Activated CD4-positive, alpha-beta memory T cell treated with anti-CD3 and anti-CD28 coated beads for 36 hours (primary cell): ENCODE measurements at places on chromosomes 7 and 10. TPM values are rescaled to one million over a fixed set of nuclear protein-coding genes. Genes with fewer than 3 reads are reported as not detected.

Gene WDR86
- 0.17 TPM for total RNA-seq

Gene ELN
- not detected for total RNA-seq

GRCh38 chr7:55440040-55440690 lies 75.0 kb downstream of the LANCL2 start:
- peaks cover 30% of the 10 kb centered on the region for H3K4me1 ChIP-seq
- no peaks in the 10 kb centered on the region for H3K36me3 ChIP-seq
- DNase-seq, result no peak
- H3K27me3 ChIP-seq, result no peaks in the 10 kb centered on the region

DNA sequence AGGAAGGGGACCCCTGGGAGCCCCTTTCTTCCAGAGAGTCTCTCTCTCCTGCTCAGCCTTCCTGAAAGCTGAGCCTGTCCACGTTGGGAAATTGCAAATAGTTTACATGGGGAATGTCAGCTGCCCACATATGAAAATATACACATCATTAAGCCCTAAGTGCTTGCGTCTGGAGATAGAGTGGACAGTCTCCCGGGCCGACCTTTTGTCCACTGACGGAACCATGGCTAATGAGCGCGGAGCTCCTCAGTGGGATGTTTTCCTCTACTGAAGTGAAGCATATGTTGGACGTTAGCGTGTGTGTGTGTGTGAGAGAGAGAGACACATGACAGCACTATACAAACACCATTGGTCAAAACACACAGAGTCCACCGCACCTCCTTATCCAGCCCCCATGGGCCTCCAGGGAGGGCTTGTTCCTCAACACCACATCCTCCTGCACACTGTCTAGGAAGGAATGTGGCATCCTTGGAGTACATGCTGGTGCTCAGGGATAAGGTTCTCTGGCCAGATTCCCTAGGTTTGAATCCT lies 128.4 kb downstream of the RGS10 start:
- no peaks in the 10 kb centered on the region for H3K27me3 ChIP-seq
- H3K27ac ChIP-seq, result no peak overlapping the region
- H3K4me3 ChIP-seq, result no peak overlapping the region
- H3K36me3 ChIP-seq, result no peaks in the 10 kb centered on the region
- no peaks in the 10 kb centered on the region for H3K4me1 ChIP-seq
- no peak for DNase-seq

DNA sequence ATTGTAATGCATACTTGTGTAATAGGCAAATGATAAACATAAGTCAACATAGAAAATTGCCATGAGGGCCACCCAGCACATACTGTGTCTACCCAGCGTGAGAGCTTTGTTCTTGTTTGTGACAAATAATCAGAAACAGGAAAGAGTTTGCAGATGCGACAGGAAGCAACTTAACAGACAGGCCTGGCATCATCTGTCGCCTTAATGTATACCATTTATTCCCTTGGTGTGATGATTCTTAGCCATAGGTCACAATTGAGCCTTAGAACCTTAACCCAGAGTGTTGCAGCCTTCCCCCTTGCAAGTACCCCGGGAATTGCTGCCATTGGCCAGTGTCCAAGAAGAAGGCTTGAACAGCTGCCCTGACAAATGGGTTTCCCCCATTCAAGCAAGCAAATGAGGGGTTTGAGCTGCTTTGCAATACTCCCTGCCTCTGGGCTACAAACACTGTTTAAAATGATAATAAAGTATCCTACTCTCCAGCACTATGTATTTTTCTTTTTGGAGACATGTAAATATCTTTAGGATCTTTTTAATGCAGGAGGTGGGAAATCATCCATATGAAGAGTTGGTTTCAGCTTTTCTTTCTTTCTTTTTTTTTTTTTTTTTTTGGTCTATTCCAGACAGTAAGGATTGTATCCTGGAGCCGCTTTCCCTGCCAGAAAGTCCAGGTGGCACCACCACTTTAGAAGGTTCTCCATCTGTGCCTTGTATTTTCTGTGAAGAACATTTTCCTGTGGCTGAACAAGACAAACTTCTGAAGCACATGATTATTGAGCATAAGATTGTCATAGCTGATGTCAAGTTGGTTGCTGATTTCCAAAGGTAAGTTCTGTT lies 80.0 kb downstream of the ZNF277 start:
- no peak for DNase-seq
- peaks cover 9% of the 10 kb centered on the region for H3K36me3 ChIP-seq
- H3K27me3 ChIP-seq, result no peaks in the 10 kb centered on the region
- no peak overlapping the region for H3K4me3 ChIP-seq
- H3K27ac ChIP-seq, result no peak overlapping the region

GRCh38 chr7:110090110-110090820 lies 1000.7 kb upstream of the LRRN3 start:
- H3K36me3 ChIP-seq, result no peaks in the 10 kb centered on the region
- H3K27ac ChIP-seq, result no peak overlapping the region
- no peak for DNase-seq
- no peaks in the 10 kb centered on the region for H3K27me3 ChIP-seq
- H3K4me3 ChIP-seq, result no peak overlapping the region

GRCh38 chr7:143002898-143003297 lies 24.0 kb downstream of the OR9A2 start:
- peaks cover 2% of the 10 kb centered on the region for H3K27me3 ChIP-seq
- H3K27ac ChIP-seq, result no peak overlapping the region
- peak overlapping the region; percentile 73 for H3K4me3 ChIP-seq
- DNase-seq, result no peak
- H3K36me3 ChIP-seq, result no peaks in the 10 kb centered on the region

DNA sequence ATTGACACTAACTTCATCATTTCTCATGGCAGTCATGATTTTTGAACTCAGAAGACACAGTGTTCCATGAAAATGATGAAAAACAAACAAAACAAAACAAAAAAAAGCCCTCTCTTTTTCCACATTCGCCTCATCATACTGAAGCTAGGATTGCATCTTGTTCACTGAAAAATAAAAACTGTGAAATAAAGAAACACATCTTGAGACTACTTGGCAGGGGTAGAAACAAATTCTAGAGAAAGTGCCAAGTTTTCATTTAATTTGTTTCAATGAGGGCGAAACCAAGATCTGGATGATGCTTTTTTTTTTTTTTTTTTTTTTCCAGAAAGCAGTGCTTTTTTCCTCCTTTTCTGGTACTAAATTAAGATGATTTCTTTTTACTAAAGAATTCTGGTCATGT lies 350.4 kb upstream of the ETV1 start:
- H3K27me3 ChIP-seq, result no peaks in the 10 kb centered on the region
- H3K36me3 ChIP-seq, result no peaks in the 10 kb centered on the region
- no peak for DNase-seq
- no peak overlapping the region for H3K27ac ChIP-seq
- H3K4me3 ChIP-seq, result no peak overlapping the region

DNA sequence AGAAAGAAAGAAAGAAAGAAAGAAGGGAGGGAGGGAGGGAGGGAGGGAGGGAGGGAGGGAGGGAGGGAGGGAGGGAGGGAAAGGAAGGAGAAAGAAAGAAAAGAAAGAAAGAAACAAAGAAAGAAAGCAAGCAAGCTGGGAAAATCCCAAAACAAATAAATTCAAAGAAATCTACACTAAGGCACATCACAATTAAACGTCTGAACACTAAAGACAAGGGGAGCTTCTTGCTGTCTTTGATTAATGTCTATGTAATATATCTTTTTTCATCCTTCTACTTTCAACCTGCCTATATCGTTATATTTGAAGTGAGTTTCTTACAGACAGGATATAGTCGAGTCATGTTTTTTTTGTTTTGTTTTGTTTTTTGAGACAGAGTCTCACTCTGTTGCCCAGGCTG lies 28.3 kb upstream of the EBF3 start:
- no peaks in the 10 kb centered on the region for H3K36me3 ChIP-seq
- no peak overlapping the region for H3K27ac ChIP-seq
- H3K4me3 ChIP-seq, result no peak overlapping the region
- no peaks in the 10 kb centered on the region for H3K4me1 ChIP-seq
- DNase-seq, result no peak
- H3K27me3 ChIP-seq, result peaks cover 36% of the 10 kb centered on the region
